ENCODE measurements at places on chromosomes 5 and 9. TPM values are rescaled to one million over a fixed set of nuclear protein-coding genes. Genes with fewer than 3 reads are reported as not detected.

The OR1J2 gene
- not detected for polyA plus RNA-seq

The CDKN2B-AS1 gene
- 2.8 TPM for polyA plus RNA-seq

The CCDC183 gene
- 0.21 TPM for polyA plus RNA-seq

The PDE8B gene
- 0.02 TPM for polyA plus RNA-seq

The IL4 gene
- polyA plus RNA-seq: not detected

The ECPAS gene
- 61.2 TPM for polyA plus RNA-seq

The TIMD4 gene
- not detected for polyA plus RNA-seq

The C1QTNF3 gene
- polyA plus RNA-seq: 0.74 TPM

The ST8SIA4 gene
- 0.02 TPM for polyA plus RNA-seq

DNA sequence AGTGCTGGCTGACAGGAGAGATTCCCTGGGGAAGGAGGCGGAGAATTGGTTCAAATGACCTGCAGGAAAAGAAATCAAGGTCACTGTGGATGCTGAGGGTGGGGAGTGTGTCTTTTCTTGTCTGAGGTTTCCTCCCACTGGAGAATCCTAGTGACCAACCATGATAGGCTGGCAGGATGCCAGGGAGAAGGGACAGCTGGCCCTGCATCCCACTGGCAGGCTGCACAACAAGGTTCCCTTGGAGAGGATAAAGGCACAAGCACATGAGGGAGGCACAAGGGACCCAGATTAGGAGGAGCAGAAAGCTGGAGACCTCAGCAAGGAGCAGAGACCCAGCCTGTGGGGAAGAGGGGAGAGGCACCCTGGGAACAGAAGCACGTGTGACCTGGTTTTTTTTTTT is 11.4 kb upstream of the ZDHHC12 start:
- no peak for DNase-seq

- DNase-seq: no peak
These were observed 441.6 kb downstream of the CETN3 start for GRCh38 chr5:89967771-89968444.

DNA sequence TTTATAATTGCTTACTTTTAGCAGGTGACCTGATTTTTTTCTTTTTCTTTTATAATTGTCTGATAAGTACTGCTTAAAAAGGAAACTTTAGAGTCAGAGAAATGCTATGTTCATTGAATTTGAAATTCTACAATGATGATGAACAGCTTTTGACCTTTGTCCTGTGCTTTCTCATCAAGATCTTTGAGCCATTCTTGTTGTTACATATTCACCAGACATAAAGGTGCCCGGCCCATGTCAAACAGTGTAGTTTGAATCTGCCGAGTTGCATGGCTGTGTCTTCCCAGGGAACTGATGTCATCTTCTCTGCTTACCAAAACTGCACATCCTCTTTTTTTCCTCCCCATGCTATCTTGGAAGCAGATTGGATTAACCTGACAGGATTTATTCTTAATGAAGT is 163.6 kb downstream of the LRRC70 start:
- no peak for DNase-seq

DNA sequence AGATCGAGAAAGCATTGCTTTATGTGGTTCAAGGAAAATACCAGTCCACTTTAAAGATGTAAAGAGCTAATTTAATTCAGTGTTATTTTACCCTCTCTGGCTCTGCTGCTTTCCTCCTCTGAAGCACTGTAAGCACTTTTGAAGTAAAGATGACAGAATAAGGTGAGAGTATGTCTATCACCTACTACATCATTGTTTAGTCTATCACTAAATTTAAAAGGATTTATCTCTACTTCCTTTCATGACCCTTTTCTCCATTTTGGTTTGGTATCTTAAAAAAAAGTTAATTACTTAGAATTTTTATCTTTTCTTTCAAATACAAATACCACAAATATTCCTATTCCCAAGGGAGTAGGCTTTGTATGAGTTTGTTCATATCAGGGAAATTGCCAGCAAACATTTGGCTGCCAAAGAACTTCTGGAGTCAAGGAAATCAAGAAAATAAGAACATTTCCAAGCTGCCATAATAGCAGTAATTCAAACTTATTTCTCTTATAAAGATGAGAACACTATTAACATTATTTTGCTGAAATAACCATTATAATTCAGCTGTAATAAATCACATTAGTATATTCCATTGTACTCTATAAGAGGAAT is 77.8 kb downstream of the SLC38A9 start:
- DNase-seq: no peak

DNA sequence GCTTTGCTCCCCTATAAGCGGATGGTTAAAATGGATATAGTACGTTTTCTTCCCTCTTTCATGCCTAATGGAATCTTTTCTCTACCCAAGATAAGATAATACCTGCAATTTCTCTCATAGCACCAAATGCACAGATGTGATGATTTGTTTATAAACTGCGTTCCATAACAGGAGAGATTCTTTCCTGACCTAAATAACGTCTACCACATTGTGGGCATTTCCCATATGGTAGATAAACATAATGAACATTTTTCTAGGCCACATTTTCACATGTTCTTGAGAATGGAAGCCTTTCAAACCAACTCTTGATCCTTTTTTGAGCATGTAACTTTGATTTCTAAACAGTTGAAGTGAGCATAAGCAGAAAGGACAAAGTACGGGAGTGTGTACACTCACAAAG is 448.5 kb downstream of the CSNK1G3 start:
- no peak for DNase-seq

DNA sequence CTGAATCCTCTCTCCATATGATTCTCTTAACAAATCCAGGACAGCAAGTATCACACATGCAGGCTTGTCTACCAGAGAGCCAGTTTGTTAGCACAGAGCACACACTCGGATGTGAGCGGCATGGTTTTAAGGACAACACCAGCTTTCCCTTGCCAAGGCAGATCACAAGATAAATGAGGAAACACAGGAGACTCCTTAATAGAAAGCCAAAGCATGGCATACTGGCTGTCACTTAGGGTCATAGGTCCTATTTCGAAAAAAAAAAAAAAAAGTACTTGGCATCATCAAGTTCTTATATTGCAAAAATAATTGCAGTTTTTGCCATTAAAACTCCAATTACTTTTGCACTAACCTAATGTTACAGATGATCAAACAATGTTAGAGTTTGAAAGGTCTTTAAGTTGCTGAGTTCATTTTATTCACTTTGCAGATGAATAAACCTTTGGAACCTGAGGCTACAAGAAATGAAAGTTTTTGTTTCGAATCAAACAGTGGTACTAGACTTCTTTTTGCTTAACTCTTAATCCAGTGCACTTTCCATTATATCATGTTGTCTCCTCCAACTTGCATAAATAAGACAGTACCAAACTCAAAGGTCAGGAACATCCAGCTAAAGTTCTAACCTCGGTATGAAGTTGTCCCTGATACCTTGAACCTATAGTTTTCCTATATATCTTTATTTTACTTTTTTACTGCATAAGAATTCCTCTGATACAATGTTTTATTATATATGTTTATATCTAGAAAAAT is 138.5 kb downstream of the MPDZ start:
- no peak for DNase-seq
